CD4-positive, alpha-beta T cell treated with Interferon alpha-2 for 1 hour (primary cell): ENCODE measurements at places on chromosomes 7 and 10.

DNA sequence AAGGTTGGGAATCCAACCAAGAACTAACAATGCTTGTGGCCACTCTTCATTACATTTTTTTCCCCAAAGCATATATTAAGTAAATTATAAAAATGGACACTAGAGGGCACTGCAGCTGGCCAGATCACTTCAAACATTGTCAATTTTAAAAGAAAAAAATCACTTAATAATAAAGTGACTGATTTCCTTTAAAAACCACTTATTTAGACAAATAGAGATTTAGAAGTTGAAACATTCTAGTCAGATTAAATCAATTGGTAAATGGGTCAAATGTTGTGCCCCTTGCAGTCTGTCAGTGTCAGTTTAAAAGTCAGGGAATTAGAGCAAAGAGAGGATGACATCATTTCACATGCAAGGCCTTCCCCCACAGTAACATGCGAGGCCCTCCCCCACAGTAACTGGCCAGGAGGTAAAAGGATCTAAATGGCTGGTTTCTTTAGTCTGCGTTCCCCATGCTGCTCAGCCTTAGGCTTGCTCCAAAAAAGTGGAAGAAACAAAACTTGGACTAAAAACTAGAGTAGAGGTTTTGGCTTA lies 177.9 kb downstream of the SKAP2 start:
- DNase-seq = no peak

DNA sequence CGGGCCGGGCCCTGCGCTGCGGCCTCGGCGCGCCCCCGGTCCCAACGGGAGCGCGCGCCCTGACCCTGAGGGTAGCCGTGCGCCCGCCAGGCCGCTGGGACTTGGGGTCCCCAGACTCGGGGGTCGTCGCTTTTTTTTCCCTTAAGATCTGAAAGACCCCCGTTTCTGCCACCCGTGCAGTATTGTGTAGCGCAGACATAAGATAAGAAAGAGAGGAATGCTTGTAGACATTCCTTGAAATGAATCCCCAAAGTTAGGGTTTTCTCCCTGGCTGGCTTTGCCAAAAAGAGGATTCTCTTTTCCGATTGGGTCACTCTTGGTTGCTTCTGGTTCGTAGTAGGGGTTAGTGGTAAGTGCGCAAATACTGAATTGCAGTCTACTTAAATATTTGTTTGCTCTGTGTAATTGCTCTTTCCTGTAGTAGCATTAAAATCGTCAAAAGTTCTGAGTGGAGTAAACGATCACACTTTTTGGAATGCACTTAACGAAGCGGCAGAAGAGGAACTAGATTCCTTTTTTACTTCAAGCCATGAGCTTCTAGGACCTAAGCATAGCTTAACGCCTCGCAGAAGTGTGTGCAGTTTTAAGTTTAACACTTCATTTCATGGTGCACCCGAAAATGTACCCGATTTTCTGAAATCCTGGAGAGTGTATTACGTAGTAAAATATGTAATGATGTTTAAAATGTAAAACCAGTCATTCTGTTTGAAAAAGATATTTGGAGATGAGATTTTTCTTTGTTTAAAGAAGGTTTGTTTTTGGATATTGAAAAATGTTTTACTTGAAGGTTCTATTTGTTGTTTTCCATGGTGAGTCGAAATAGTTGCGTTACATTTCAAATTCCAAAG lies 1.3 kb downstream of the CUL1 start:
- DNase-seq = peak; percentile 21

DNA sequence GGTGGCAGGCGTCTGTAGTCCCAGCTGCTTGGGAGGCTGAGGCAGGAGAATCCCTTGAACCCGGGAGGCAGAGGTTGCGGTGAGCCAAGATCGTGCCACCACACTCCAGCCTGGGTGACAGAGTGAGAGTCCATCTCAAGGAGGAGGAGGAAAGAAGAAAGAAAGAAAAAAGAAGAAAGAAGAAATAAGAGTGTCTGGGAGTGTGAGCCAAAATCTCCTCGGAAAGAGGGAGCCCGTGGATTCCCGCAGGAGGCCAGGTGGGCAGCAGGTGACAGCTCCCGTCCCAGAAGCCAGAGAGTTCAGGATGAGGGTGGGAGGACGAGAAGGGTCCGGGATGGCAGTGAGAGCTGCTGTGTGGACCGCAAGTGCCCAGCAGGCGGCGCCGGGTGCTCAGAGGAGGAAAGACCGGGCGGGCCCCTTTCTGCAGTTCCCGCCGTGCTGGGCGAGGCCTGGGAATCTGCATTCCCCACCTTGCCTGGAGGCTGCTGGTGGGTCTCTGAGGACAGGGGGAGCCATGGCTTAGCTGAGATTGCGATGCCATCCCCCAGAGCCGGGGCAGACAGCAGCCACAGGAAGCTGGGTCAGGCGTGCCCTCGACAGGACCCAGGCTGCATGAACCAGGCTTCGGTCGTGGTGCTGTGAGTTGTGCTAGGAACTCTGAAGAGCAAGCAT lies 17.1 kb upstream of the AMZ1 start:
- peak; percentile 71 for DNase-seq

- no peak for DNase-seq
Measured at GRCh38 chr10:71981015-71981875, 17.1 kb downstream of the CHST3 start.

DNA sequence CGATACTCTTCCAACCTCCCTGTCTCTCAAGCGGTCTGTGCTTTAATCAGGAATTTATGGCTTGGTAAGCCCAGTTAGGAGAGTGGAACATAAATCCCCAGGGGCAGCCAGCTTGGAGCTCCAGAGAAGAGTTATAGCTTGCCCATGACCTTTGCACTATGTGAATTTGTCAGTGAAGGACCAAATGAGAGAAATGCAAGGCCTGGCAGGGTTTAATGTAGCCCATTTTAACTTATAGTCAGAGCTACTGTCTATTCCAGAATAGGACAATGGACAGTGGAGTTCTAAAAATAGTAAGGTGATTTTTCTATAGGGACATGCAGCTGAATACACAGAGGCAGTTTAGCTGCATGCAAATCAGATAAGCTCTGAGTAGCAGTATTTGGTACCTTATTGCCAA lies 142.6 kb upstream of the CAV2 start:
- no peak for DNase-seq

- no peak for DNase-seq
Measured at GRCh38 chr7:81887098-81888090, 117.5 kb upstream of the HGF start.

GRCh38 chr7:112124061-112124766 lies 82.0 kb downstream of the DOCK4 start:
- DNase-seq = no peak

DNA sequence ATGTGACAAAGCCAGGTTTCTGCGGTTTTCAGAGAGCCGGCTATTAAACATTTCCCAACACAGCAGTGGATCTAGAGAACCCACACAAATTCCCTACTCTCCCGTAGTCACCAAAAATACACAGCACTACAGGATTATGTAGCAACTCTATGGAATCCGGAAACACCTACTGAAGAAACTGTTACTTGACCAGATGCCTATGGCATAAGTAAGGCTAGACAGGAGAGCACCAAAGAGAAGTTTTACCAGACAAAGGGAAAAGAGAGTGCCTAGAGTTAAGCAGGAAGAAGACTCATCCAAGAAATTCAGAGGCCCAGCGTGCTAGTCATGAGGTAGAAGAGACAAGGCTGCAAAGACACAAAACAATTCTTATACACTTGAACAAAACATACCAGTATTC lies 321.1 kb downstream of the PARD3 start:
- DNase-seq = no peak

DNA sequence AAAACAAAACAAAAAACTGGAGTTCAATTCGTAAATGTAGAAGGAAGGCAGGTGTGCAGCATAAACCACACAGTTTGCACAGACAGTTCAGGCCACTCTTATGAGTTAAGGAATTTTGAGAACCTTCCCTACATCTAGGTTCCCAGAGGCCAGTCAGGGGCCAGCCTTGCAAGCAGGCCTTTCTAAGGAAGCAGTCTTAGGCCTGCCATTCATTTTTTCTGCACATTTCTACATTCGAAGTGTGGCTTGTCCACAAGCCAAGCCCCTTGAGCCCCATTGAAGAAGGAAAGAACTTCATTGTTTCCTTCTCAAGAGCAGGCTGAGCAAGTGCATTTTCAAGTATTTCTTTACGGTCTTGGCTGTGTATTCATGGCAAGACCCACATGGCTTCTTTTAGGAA lies 11.4 kb upstream of the OSBPL3 start:
- DNase-seq = no peak

DNA sequence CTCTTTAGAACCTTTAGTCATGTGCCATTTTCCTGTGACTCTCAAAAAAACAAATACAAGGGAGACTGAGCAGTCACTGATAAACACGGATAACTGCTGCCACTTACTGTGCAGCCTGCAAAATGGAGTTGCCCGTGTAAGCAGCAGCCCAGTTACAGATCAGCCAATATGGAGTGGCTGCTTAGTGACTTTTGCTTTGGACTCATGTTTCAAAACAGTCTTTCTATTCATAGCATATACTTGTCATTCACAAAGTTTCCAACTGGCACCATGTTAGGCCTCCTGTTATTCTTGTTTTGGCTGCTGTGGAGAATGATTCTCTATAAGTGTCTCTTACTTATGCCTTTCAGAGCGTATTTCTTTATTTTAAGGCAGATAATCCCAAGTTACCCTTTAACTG lies 3.0 kb downstream of the FAM204A start:
- DNase-seq = no peak

DNA sequence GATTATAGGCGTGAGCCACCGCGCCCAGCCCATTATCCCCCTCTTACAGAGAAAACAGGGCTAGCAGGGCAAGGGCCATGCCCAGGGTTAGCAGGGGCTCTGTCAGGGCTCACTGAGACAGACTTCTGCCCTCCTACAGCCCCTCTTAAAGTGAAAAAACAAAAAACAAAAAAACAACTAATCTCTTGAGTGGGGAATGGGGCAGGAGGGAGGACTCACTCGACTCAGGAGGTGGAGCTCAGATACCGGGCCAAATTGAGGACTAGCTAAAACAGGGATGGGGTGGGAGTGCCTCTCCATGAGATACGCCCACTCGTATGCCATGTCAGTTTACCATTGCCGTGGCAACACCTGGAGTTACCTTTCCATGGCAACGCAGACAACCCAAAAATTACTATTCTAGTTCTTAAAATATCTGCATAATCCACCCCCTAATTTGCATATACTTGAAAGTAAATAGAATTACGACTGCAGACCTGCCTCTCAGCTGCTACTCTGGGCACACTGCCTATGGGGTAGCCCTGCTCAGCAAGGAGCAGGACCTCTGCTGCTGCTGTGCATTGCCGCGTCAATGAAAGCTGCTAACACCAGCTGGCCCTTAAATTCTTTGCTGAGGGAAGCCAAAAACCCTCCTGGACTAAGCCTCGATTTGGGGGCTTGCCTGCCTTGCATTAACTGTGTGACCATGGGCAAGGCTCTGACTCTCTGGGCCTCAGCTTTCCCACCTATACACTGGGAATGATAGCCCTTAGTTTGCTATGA lies 13.4 kb downstream of the SSC4D start:
- DNase-seq = no peak

DNA sequence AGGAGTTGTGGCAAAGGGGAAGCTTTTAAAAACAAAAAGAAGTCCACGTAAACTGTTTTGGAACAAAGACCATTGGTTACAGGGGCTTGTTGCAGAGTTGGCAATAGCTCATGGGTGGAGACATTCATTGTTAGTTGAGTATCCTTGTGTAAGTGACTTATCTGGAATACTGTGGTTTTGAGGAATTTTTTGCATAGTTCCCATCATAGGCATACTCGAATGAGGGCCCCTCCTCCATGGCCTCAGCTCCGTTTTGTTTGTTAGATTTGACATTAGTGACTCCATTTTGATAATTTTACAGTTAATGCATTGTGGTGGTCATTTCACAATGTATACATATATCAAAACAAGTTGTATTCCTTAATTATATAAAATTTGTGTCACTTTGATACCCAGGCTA lies 12.8 kb upstream of the SMKR1 start:
- no peak for DNase-seq

- no peak for DNase-seq
Measured at GRCh38 chr10:133241501-133242205, 4.0 kb downstream of the VENTX start.

- DNase-seq = no peak
Measured at GRCh38 chr7:97845622-97846203, 26.5 kb downstream of the ASNS start.

GRCh38 chr10:131852176-131852822 lies 48.5 kb upstream of the PPP2R2D start:
- no peak for DNase-seq

GRCh38 chr7:105721571-105722104 lies 140.3 kb upstream of the EFCAB10 start:
- no peak for DNase-seq

- no peak for DNase-seq
Measured at GRCh38 chr7:29115753-29116152, 30.6 kb downstream of the CPVL start.

DNA sequence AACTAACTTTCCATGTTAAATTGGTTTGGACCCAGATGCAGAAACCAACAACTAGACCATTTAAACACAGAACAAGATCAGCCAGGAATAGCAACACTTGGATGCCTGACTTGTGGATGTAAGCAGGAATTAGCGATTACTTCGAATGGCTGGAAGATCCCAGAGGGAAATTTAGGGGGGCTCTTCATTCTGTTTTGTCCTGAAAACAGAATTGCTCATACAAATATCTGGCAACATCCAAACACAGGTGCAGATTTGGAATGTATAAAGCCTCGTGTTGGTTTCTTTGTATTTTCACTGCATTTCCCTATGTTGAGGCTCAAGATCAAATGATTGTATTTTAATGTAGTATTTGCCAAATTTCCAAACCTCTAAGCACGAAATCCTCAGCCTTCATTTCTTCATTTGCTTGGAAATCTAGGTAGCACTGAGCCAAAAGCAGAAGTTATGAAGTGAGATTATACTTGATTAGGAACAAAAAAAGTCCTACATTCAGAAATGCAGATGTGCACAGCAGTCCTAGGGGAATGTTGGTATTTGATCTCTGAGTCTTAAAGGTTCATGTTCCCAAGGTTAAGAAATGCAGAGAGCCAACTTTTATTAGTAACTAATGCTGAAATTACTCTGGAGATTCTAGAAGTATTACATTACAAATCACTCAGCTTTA lies 248.7 kb upstream of the TCF7L2 start:
- DNase-seq = no peak

DNA sequence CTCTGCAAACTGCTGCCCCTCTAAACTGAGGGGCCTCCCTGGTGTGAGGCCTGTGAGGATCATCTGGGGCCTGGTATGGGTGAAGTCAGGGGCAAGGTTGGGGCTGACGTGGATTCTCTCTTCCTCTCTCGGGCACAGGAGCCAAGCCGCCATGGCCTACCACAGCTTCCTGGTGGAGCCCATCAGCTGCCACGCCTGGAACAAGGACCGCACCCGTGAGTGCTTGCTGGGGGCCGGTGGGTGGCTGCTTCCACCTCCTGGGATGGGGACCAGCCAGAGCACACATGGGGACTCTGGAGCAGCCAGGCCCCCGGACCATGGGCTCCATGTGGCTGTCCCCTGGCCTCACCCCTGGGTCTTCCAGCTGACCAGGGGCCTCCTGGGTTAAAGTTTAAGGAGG lies 11.0 kb downstream of the ARPC1B start:
- no peak for DNase-seq

GRCh38 chr10:69051303-69051702 lies 36.6 kb upstream of the SRGN start:
- peak; percentile 67 for DNase-seq

DNA sequence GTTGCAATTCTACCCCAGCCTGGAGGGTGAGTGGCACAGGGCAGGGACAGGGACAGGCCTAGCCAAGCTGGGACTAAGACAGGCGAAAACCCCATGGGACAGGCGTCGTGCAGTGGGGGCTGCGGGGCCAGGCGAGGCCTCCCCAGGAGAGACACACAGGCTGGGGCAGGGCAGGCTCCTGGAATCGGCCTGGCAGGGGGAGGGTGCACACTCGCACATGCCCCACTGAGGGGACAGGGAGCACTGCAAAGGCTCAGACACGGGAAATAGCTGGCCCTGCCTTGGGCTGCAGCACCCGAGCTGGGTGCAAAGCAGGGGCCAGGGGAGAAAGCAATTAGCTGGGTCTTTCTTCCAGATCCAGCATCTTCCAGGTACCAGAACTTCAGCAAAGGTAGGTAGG lies 10.4 kb downstream of the LAT2 start:
- DNase-seq = no peak
